ENCODE measurements at places on chromosomes 6 and 20.

GRCh38 chr20:40639676-40640355 is 49.2 kb downstream of the MAFB start:
- no peak for DNase-seq
- H3K27ac ChIP-seq = no peak overlapping the region
- no peaks in the 10 kb centered on the region for H3K27me3 ChIP-seq
- H3K4me3 ChIP-seq = no peak overlapping the region
- no peaks in the 10 kb centered on the region for H3K4me1 ChIP-seq

DNA sequence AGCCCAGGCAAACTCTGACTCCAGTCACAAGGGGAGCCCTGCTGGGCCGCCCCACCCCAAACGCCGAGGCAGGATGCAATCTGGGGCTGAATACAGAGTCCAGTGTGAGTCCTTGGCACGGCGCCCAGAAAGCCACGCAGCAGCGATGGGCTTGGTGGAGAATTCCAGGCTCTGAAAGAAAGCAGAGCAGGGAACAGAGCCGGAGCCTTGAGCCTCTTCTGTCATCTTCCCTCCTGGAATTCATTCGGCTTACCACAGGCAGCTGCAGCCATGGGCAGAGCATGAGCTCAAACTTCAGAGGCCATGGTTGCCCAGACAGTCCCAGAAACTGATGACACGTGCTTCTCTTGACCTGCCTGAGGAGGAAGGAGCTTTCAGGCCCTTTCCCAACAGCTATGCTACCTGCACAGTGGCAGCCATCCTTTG is 441.1 kb upstream of the JARID2 start:
- DNase-seq = no peak
- no peaks in the 10 kb centered on the region for H3K4me1 ChIP-seq
- H3K27me3 ChIP-seq = peaks cover 2% of the 10 kb centered on the region
- H3K4me3 ChIP-seq = no peak overlapping the region
- peaks cover 6% of the 10 kb centered on the region for H3K36me3 ChIP-seq
- H3K27ac ChIP-seq = no peak overlapping the region

GRCh38 chr6:43032326-43032725 is 10.9 kb downstream of the RRP36 start:
- H3K27me3 ChIP-seq = no peaks in the 10 kb centered on the region
- DNase-seq = no peak
- no peak overlapping the region for H3K4me3 ChIP-seq

DNA sequence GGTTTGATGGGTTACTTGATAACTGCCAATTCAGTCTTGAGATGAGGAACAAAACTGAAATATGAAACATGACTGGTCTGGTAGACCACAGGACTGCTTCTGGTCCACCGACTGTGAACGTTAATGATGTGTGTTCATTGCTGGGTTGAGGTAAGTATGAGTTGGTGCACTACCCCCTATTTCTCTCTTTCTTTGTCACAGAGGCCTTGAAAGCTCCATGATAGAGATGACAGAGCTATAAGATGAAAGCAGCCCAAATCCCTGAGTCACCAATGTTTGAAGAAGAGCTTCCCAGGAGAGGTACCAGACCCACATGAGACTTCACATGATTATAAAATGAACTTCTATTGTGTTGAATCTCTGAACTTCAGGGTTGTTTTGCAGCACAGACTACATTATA is 555.5 kb downstream of the PTPRT start:
- H3K36me3 ChIP-seq = no peaks in the 10 kb centered on the region
- H3K4me1 ChIP-seq = no peaks in the 10 kb centered on the region
- no peak overlapping the region for H3K27ac ChIP-seq
- H3K27me3 ChIP-seq = no peaks in the 10 kb centered on the region

DNA sequence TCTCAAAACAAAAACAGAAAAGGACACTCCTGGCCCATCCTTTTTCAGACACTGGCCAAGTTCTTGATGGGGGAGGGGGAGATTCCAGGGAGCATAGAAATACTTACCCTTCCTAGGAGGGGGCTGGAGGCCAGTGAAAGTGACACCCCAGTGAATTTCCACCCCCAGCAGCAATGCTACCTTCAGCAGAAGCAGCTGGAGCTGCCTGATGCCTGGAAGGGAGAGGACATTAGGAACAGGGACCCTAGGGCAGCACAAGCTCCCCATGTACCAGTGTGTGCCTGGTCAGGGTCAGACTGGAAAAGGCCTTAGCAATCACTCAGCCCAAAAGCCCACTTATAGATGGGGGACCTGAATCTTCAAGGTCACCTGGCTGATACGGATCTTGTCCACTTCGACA is 2.4 kb downstream of the MICAL1 start:
- peak overlapping the region; percentile 99 for H3K27ac ChIP-seq
- H3K36me3 ChIP-seq = peaks cover 48% of the 10 kb centered on the region
- peaks cover 81% of the 10 kb centered on the region for H3K4me1 ChIP-seq
- no peaks in the 10 kb centered on the region for H3K27me3 ChIP-seq
- H3K4me3 ChIP-seq = no peak overlapping the region

- H3K27me3 ChIP-seq = peaks cover 4% of the 10 kb centered on the region
- no peaks in the 10 kb centered on the region for H3K36me3 ChIP-seq
- H3K4me3 ChIP-seq = no peak overlapping the region
- DNase-seq = no peak
These were observed 59.6 kb upstream of the ESR1 start for GRCh38 chr6:151747896-151748295.

DNA sequence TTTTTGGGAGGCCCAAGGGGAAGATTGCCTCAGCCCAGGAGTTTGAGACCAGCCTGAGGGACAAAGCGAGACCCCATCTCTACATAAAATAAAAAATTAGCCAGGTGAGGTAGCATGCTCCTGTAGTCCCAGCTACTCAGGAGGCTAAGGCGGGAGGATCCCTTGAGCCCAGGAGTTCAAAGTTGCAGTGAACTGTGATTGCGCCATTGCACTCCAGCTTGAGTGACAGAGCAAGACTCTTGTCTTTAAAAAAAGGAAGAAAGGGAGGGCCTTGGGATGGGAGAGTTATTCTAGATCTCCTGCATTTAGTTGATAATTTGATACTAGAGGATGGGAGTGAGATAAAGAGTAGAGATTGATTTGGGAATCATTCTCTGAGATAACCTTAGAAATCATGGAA is 68.1 kb downstream of the ITCH start:
- no peak overlapping the region for H3K4me3 ChIP-seq
- H3K27me3 ChIP-seq = no peaks in the 10 kb centered on the region
- H3K27ac ChIP-seq = no peak overlapping the region

DNA sequence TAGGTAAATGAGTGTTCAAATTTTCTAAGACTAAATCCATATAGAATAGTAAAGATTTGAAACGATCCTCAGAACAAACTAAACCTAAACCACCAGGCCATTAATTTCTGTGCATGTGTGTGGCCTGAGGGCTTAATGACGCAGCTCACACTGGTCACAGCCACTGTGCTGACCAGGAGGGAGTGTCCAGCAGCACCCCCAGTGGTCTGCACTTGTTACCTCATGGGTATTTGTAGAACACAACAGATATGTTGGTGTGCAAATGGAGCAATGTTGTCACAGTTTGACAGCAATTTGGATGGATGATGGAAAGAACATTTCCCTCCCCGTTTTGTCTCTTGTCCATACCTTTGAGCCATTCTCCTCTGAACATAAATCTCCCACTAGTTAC is 122.4 kb upstream of the EXOC2 start:
- peaks cover 16% of the 10 kb centered on the region for H3K4me1 ChIP-seq
- no peak overlapping the region for H3K4me3 ChIP-seq
- no peaks in the 10 kb centered on the region for H3K36me3 ChIP-seq
- peaks cover 7% of the 10 kb centered on the region for H3K27me3 ChIP-seq
- no peak for DNase-seq

DNA sequence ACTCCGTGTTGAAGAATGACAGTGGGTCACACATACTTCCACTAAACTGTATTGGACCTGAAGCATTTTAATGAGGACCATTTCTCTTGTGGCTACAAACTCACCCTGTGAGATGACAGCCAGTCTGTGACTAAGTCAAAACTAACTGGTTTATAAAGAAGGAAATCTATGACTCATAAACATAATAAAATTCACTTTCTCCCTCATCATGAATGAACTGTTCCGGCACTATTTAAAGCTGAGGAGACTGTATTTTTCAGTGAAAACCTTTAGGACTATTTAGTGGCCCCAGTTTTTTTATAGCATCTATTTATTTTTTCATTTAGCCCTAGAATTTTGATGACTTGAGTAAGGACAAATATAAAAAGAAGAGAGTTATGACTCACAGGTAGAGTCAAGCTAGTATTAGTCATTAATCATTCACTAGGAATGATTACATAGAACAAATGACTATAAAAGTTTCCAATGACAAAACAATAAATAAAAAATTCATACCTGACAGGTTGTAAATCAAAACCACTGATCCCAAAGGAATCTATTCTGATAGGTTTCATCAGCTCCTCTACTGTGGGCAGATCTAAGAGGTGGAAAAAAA is 34.2 kb downstream of the CEP162 start:
- H3K4me1 ChIP-seq = no peaks in the 10 kb centered on the region
- no peak overlapping the region for H3K4me3 ChIP-seq
- no peak for DNase-seq
- H3K36me3 ChIP-seq = peaks cover 42% of the 10 kb centered on the region
- no peak overlapping the region for H3K27ac ChIP-seq

DNA sequence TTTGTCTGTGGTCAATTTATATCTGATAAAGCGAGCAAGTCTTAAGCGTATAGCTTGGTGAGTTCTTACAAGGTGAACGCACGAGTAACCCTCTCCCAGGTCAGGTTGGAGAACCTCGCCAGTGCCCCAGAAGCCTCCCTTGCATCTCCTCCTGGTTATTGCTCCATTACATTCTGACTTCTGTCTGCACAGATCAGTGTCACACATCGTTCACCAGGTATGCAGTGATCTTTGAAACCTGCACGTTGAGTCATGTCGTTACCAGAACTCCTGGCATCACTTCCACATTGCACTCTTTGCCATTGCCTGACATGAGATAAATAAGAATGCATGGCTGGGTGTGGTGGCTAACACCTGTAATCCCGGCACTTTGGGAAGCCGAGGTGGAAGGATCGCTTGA is 44.2 kb downstream of the AKAP12 start:
- H3K4me3 ChIP-seq = no peak overlapping the region
- peaks cover 7% of the 10 kb centered on the region for H3K4me1 ChIP-seq
- no peak for DNase-seq
- no peaks in the 10 kb centered on the region for H3K36me3 ChIP-seq
- H3K27me3 ChIP-seq = peaks cover 31% of the 10 kb centered on the region

DNA sequence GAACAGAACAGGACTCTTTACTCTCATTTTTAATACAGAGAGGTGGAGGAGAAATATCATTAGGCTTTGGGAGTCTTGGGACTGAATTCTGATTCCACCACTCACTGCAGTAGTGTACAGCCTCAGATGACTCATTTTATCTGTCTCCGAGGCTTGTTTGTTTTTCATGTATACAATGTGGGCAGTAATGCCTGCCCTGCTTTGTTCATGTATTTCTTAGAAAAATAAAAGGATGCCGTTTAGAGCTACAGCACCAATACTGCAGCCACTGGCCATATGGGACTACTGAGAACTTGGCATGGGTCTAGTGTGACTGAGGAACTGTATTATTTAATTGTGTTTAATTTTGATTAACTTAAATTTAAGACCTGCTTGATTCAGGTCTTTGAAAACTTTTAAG is 41.2 kb upstream of the JAG1 start:
- DNase-seq = no peak
- H3K4me3 ChIP-seq = no peak overlapping the region

GRCh38 chr6:168002804-168003203 is 5.3 kb downstream of the KIF25 start:
- H3K27ac ChIP-seq = no peak overlapping the region
- H3K36me3 ChIP-seq = no peaks in the 10 kb centered on the region
- H3K4me1 ChIP-seq = peaks cover 2% of the 10 kb centered on the region
- no peak for DNase-seq

- no peaks in the 10 kb centered on the region for H3K36me3 ChIP-seq
- H3K4me1 ChIP-seq = no peaks in the 10 kb centered on the region
- peaks cover 62% of the 10 kb centered on the region for H3K27me3 ChIP-seq
- DNase-seq = no peak
These were observed 16.7 kb upstream of the FOXF2 start for GRCh38 chr6:1372690-1373089.

GRCh38 chr20:48965189-48965910 is 43.8 kb downstream of the ARFGEF2 start:
- no peaks in the 10 kb centered on the region for H3K27me3 ChIP-seq
- no peaks in the 10 kb centered on the region for H3K4me1 ChIP-seq
- peaks cover 20% of the 10 kb centered on the region for H3K36me3 ChIP-seq
- H3K4me3 ChIP-seq = no peak overlapping the region

- H3K27me3 ChIP-seq = peaks cover 29% of the 10 kb centered on the region
- H3K27ac ChIP-seq = no peak overlapping the region
- DNase-seq = no peak
- no peak overlapping the region for H3K4me3 ChIP-seq
These were observed 3.4 kb upstream of the RPS6KA2 start for GRCh38 chr6:166630462-166630861.

- no peaks in the 10 kb centered on the region for H3K4me1 ChIP-seq
- DNase-seq = no peak
- no peaks in the 10 kb centered on the region for H3K27me3 ChIP-seq
- no peaks in the 10 kb centered on the region for H3K36me3 ChIP-seq
- H3K4me3 ChIP-seq = no peak overlapping the region
These were observed 158.7 kb upstream of the CENPW start for GRCh38 chr6:126181173-126181741.

DNA sequence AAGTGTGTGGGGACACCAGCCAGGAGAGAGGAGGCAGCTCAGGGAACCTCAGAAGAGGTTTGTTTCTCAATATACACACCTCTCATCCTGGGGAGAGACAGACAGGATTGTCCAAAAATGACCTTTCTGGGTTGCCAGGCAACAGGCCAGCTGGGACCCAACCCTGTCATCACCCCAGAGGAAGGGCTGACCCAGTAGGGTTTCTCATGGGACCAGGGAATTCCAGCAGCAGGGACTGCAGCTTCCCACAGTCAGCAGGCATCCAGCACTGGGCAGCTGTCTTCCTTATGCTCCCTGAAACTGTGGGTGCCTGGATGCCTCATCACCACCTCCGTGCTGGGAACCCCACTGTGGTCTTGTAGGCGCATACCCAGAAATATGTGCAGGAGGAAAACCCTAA is 1.3 kb downstream of the C20orf202 start:
- peaks cover 7% of the 10 kb centered on the region for H3K4me1 ChIP-seq
- no peak for DNase-seq
- H3K4me3 ChIP-seq = no peak overlapping the region
- no peak overlapping the region for H3K27ac ChIP-seq
- H3K36me3 ChIP-seq = no peaks in the 10 kb centered on the region

DNA sequence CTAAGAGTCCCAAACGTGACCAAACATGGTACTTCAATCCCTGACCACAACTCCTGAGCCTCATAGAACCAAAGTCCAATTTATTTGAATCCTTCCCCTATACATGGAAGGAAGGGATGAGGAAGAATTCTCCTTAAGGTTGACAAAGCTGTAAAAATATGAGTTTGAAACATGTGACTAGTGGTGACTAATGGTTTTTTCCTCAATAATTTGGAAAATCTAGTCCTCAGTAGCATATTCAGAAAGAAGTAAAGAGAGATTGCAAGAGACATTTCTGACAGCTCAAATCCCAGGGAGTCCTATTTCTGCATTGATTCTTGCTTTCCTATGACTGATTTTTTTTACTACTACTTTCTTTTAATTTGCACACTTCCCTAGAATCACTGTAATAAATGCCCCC is 443.7 kb downstream of the FRK start:
- DNase-seq = no peak
- H3K27ac ChIP-seq = no peak overlapping the region
- no peaks in the 10 kb centered on the region for H3K4me1 ChIP-seq
- no peak overlapping the region for H3K4me3 ChIP-seq
- H3K27me3 ChIP-seq = no peaks in the 10 kb centered on the region

Measured in activated CD8-positive, alpha-beta T cell treated with anti-CD3 and anti-CD28 coated beads, Interleukin-2, amount 10 ng/mL, durations not matched to agents 7 days and 5 days (primary cell).